ENCODE measurements at places on chromosomes 5 and 9. TPM values are rescaled to one million over a fixed set of nuclear protein-coding genes. Genes with fewer than 3 reads are reported as not detected.

Gene PRDM9
- polyA plus RNA-seq = not detected

Gene CER1
- not detected for polyA plus RNA-seq

GRCh38 chr9:35395706-35396101, 94.2 kb upstream of the RUSC2 start:
- no peaks in the 10 kb centered on the region for H3K36me3 ChIP-seq
- H3K4me1 ChIP-seq = no peaks in the 10 kb centered on the region
- DNase-seq = no peak
- no peak overlapping the region for H3K4me3 ChIP-seq
- H3K27me3 ChIP-seq = no peaks in the 10 kb centered on the region

GRCh38 chr5:103745353-103746065, 182.9 kb upstream of the NUDT12 start:
- no peak for DNase-seq
- no peaks in the 10 kb centered on the region for H3K4me1 ChIP-seq
- no peak overlapping the region for H3K27ac ChIP-seq
- H3K27me3 ChIP-seq = no peaks in the 10 kb centered on the region
- H3K36me3 ChIP-seq = no peaks in the 10 kb centered on the region
- no peak overlapping the region for H3K4me3 ChIP-seq

GRCh38 chr9:93601666-93602065, 25.3 kb downstream of the PHF2 start:
- H3K27ac ChIP-seq = no peak overlapping the region
- no peaks in the 10 kb centered on the region for H3K27me3 ChIP-seq
- DNase-seq = no peak
- no peak overlapping the region for H3K4me3 ChIP-seq
- H3K36me3 ChIP-seq = no peaks in the 10 kb centered on the region

Gene FBXL7
- 2.6 TPM for polyA plus RNA-seq

DNA sequence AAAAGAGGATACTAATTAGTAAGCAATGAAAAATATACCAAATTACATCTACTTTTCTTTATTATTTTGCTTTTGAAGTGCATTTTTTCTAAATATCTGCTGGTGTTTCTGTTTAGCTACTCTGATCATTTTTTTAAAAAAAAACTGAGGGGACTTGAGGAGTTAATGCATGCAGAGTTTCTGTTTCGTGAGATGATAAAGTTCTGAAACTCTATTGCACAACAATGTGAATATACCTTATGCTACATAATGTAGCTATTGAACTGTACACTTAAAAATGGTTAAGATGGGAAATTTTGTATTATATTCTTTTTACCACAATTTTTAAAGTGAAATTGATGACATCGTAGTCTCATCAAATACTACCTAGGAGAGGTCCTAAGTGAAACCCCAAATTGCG, 288.3 kb upstream of the NR4A3 start:
- H3K27ac ChIP-seq = no peak overlapping the region
- H3K36me3 ChIP-seq = no peaks in the 10 kb centered on the region
- no peaks in the 10 kb centered on the region for H3K4me1 ChIP-seq
- H3K27me3 ChIP-seq = peaks cover 14% of the 10 kb centered on the region
- no peak overlapping the region for H3K4me3 ChIP-seq
- DNase-seq = no peak

- no peaks in the 10 kb centered on the region for H3K27me3 ChIP-seq
- peaks cover 12% of the 10 kb centered on the region for H3K4me1 ChIP-seq
- no peak overlapping the region for H3K4me3 ChIP-seq
- H3K36me3 ChIP-seq = no peaks in the 10 kb centered on the region
- H3K27ac ChIP-seq = no peak overlapping the region
These were observed 84.7 kb downstream of the CMYA5 start for GRCh38 chr5:79774171-79774854.

Gene PNPLA7
- 0.59 TPM for polyA plus RNA-seq

GRCh38 chr9:129583308-129584038, 37.4 kb downstream of the C9orf50 start:
- H3K27ac ChIP-seq = no peak overlapping the region
- H3K27me3 ChIP-seq = no peaks in the 10 kb centered on the region
- H3K4me1 ChIP-seq = no peaks in the 10 kb centered on the region
- no peak overlapping the region for H3K4me3 ChIP-seq
- no peaks in the 10 kb centered on the region for H3K36me3 ChIP-seq

GRCh38 chr5:87210076-87210475, 57.6 kb upstream of the RASA1 start:
- peaks cover 10% of the 10 kb centered on the region for H3K4me1 ChIP-seq
- H3K27ac ChIP-seq = no peak overlapping the region
- no peaks in the 10 kb centered on the region for H3K27me3 ChIP-seq
- no peaks in the 10 kb centered on the region for H3K36me3 ChIP-seq
- DNase-seq = peak; percentile 22

- DNase-seq = no peak
- H3K4me1 ChIP-seq = no peaks in the 10 kb centered on the region
- H3K27me3 ChIP-seq = no peaks in the 10 kb centered on the region
- H3K27ac ChIP-seq = no peak overlapping the region
- no peaks in the 10 kb centered on the region for H3K36me3 ChIP-seq
- no peak overlapping the region for H3K4me3 ChIP-seq
These were observed 10.5 kb downstream of the SLC2A8 start for GRCh38 chr9:127407492-127407843.

DNA sequence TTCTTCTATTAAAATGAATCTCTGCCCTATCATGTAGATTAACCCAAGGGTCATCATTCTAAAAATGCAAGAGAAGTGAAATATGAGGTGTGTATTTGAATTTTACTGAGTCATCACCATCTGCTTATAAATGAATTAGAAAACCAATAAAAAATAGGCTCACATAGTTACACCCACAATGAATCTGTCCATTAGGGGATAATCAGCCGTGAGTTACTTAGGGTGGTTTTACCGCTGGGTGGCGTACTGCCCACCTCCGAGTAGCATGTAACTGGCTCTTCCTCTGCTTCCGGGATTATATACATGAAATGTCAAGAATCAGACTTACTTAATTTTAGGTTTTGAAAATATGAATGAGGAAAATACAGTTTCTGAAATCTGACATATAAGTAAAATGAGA, 332.9 kb upstream of the CCNG1 start:
- H3K27me3 ChIP-seq = no peaks in the 10 kb centered on the region
- no peak for DNase-seq
- H3K4me3 ChIP-seq = no peak overlapping the region
- H3K36me3 ChIP-seq = no peaks in the 10 kb centered on the region

GRCh38 chr9:100774962-100775361, 197.1 kb downstream of the CAVIN4 start:
- DNase-seq = no peak
- no peak overlapping the region for H3K4me3 ChIP-seq
- H3K36me3 ChIP-seq = no peaks in the 10 kb centered on the region
- H3K27me3 ChIP-seq = no peaks in the 10 kb centered on the region

GRCh38 chr5:35324679-35325078, 94.4 kb upstream of the PRLR start:
- H3K4me1 ChIP-seq = peaks cover 1% of the 10 kb centered on the region
- no peaks in the 10 kb centered on the region for H3K36me3 ChIP-seq
- DNase-seq = no peak
- peaks cover 33% of the 10 kb centered on the region for H3K27me3 ChIP-seq
- H3K27ac ChIP-seq = no peak overlapping the region

GRCh38 chr5:12902611-12903010, 998.4 kb upstream of the CTNND2 start:
- no peak overlapping the region for H3K27ac ChIP-seq
- no peak overlapping the region for H3K4me3 ChIP-seq
- no peaks in the 10 kb centered on the region for H3K27me3 ChIP-seq
- no peak for DNase-seq

- peak; percentile 80 for DNase-seq
- H3K4me3 ChIP-seq = no peak overlapping the region
- peak overlapping the region; percentile 68 for H3K27ac ChIP-seq
- H3K27me3 ChIP-seq = no peaks in the 10 kb centered on the region
- H3K36me3 ChIP-seq = no peaks in the 10 kb centered on the region
- H3K4me1 ChIP-seq = peaks cover 9% of the 10 kb centered on the region
These were observed 14.0 kb upstream of the PWWP2A start for GRCh38 chr5:160133071-160133917.

Gene WNK2
- polyA plus RNA-seq = not detected

DNA sequence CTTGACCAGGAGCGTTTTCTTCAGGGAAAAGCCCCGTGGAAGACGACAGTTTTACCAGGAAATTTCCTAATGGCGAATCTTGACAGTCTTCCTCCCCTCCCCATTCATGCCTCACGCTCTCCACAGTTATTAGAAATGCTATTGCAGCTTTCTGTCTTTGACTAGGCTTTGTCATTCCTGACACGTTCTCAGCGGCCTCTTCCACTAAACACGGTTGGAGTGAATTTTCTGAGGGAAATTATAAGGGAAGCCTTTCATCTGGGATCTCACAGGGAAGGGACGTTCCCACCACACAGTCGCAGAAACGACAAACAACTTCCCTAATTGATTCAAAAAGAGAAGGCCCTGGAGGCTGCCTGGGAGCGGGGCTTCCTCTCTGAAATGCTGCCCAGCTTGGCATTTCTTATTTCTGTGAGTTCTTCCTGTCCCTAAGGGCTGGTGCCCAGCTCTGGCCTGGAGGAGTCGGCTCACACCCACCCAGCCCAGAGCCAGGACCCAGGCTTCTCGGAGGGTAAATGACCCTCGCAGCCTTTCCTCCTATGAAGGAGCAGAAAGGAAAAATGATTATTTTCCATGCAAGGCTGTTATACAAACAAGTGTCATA, 57.1 kb upstream of the PPP1R26 start:
- no peaks in the 10 kb centered on the region for H3K27me3 ChIP-seq
- H3K27ac ChIP-seq = no peak overlapping the region
- no peak overlapping the region for H3K4me3 ChIP-seq
- H3K36me3 ChIP-seq = no peaks in the 10 kb centered on the region
- H3K4me1 ChIP-seq = no peaks in the 10 kb centered on the region

- no peak overlapping the region for H3K4me3 ChIP-seq
- H3K27me3 ChIP-seq = no peaks in the 10 kb centered on the region
- no peaks in the 10 kb centered on the region for H3K36me3 ChIP-seq
- DNase-seq = peak; percentile 15
These were observed 481.5 kb upstream of the TUSC1 start for GRCh38 chr9:26159575-26160392.

DNA sequence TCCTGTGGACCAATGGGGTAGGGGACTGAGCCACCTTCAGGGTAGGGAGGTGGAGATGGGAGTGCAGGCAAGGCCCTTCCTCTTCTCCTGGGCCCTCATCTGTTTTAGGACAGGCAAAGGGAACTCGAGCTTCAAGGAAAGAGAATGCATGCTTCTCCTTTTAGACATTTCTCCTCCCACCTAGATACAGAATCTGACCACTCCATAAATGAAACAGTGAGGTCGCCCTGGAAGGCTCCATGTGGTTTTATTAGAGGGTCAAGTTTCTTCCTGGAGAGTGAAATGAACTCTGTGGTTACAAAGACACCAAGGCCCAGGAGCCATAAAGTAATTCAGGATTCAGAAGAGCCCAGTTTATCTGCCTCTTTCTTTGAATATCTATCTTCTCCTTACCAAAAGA, 14.9 kb downstream of the LHFPL2 start:
- H3K36me3 ChIP-seq = no peaks in the 10 kb centered on the region
- DNase-seq = peak; percentile 35
- no peak overlapping the region for H3K27ac ChIP-seq
- H3K4me3 ChIP-seq = no peak overlapping the region
- H3K4me1 ChIP-seq = peaks cover 16% of the 10 kb centered on the region

Gene EIF4E1B
- not detected for polyA plus RNA-seq

GRCh38 chr9:123046406-123047195, 13.1 kb downstream of the GPR21 start:
- H3K4me3 ChIP-seq = no peak overlapping the region
- no peak for DNase-seq
- H3K4me1 ChIP-seq = peaks cover 33% of the 10 kb centered on the region
- H3K27ac ChIP-seq = no peak overlapping the region
- no peaks in the 10 kb centered on the region for H3K27me3 ChIP-seq

Gene POLR1E
- 16.9 TPM for polyA plus RNA-seq

GRCh38 chr5:150266871-150267291, 22.7 kb downstream of the CAMK2A start:
- H3K27me3 ChIP-seq = no peaks in the 10 kb centered on the region
- H3K4me3 ChIP-seq = no peak overlapping the region
- no peak overlapping the region for H3K27ac ChIP-seq
- no peaks in the 10 kb centered on the region for H3K36me3 ChIP-seq

Gene SLC45A2
- not detected for polyA plus RNA-seq

Gene PCDHB13
- polyA plus RNA-seq = 2.0 TPM

DNA sequence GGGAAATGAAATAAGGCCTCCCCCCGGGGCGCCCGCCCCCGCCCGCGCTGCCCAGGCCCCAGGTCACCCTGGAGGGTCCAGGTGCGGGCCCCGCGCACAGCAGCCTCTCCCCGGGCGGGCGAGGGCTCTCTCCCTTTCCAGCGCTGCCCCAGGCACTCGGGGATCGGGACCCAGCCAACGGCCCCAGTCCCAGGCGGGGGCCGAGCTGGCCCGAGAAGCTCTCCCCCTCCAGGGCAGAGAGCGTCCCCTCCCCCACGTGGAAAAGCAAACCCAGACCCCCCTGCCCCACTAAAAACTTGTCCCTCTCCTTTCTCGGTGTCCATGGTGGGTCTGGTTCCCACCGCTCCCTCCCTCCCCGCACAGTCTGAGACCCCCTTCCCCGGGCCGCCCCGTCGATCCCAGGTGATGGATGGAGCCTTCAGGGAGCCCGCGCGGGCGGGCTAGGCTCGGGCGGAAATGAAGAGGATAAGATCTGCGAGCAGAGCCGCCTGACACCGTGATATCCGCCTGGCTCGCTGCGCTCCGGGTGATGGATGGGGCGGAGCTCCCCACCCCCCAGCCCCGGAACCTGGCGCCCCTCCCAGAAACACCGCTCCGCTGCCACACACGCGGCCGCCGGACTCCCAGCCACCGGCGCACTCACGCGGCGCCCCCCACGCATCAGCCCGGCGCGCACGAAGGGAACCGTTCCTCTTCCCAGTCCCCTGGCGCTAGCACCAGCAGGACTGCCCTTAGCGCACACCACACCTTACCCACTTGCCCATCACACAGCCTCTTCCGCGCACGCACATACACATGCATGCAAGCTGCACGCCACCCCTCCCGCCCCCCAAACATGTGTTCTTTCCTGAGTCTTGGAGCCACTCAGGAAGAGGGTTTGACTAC, 81.7 kb upstream of the ZBTB43 start:
- DNase-seq = peak; percentile 22
- no peaks in the 10 kb centered on the region for H3K4me1 ChIP-seq
- peak overlapping the region; percentile 77 for H3K4me3 ChIP-seq
- H3K27me3 ChIP-seq = peaks cover 20% of the 10 kb centered on the region

GRCh38 chr9:128055344-128056040, 11.6 kb downstream of the NAIF1 start:
- no peak for DNase-seq
- H3K27ac ChIP-seq = no peak overlapping the region
- no peak overlapping the region for H3K4me3 ChIP-seq
- no peaks in the 10 kb centered on the region for H3K36me3 ChIP-seq

Gene TIGD6
- polyA plus RNA-seq = 4.5 TPM

Measured in GM23248 (cell line).